Left ventricle myocardium superior (tissue), 1 donor: ENCODE measurements at places on chromosomes 16 and 17. TPM values are rescaled to one million over a fixed set of nuclear protein-coding genes. Genes with fewer than 3 reads are reported as not detected.

DNA sequence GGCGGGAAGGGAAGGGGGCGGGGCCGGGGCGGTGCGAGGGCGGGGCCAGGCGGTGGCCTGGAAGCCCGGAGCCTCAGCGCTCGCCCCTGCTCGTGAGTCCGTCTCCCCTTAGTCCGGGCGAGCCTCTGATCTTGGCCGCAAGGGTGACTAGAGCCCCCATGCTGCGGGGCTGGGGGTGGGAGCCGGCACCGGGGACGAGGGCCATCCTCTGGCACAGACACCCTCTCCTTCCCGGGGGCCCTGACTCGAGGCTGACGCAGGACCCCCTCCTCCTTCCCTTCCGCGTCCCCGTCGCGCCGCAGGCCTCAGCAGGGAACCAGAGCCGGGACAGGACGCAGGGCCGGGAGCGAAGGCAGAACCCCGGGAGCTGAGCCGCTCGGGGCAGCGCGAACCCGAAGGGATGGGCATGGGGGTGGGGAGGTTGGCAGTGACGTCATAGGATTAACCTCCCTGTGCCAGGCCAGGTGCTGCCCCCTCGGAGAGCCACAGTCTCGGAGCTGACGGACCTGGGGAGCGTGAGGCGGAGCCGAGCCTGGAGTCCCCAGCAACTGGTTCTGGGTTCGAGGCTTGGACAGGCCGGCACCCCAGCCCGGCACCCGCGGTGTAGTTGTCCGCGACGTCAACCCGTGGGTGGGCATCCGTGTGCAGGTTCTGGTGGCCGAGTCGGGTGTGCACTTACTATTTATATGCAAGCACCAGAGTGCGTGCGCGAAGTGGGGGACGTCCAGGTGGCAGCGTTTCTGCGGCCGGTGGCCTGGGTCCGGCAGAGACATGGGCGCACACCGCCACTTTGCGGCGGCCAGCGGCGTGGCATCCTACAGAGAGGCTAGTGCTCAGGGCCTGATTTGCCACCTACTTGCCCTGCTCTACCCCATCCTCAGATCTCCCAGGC, 503 bp upstream of the PLCD3 start:
- DNase-seq = peak; percentile 92

DNA sequence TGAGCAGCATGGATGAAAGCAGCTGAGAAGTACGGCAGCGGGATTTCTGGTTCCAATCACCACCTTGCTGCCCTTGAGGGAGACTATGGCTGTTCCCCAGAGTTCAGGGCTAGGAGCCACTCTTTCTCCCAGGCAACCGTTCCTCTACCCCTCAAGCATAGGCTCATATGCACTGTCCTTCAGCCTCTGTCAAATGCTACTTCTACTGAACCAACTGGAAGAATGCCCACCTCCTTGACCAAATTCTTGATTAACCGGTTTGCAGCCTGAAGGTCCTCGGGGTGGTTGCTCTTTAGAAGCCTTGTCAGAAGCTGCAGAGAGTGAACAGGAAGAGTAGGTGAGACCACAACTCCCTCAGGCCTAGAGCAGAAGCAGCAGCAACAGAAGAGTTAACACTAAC, 23.8 kb downstream of the GGA2 start:
- no peak for DNase-seq

DNA sequence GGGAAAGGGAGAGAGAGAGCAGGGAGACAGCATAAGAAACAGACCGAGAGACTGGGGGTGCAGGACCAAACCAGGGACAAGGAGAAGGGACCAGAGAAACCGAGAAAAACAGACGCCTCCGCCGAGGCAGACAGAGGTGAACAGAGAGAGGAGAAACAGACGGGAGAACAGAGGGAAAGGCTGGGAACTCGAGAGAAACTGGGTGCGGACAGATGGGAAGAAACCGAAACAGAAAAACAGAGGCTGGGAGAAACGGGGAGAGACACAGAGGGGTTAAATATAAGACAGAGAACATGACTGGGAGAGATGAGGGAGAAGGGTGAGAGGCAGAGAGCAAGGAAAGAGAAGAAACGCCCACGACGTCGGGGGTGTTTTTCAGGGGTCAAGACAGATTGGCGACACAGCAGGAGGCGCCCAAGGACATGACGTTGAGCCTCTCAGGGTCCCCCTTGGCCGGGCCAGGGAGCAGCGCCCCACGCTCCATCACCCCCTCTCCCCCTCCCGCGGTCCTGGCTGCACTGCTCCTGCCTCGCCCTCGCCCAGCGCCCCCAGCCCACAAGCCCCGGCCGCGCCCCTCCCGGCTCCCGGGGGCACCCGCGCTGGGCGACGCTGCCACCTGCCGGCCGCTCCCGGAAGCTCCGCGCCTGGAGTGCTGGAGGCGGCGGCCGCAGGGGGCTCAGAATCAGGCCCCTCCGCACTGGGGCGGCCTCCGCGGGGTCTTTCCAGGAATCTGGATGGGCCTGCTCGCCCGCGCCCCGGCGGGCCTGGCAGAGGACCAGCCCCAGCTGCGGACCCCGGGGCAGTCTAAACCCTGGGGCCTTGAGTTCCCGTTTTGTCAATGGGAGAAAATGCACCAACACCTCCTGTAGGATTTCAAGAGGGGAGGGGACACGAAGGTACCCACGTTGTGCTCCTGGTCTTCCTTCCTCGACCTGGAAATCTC, 1.3 kb upstream of the TMEM92 start:
- peak; percentile 78 for DNase-seq

DNA sequence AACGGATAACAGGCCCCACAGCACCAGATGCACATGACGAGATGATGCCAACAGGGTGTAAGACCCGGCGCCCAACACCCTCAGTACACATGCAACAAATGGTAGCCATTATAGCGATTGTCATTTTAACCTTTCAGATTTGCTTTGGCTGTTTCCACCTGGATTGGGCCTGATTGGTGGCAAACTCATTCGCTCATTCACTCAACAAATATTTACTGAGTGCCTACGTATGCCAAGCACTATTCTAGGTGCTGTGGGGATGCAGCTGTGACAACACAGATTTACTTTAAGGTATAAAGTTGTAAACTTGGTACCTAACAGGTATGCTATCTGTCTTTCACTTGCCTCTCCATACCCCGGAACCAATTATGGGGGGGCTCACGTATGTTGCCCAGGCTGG, 66.8 kb downstream of the SRCIN1 start:
- DNase-seq = no peak

CENPN gene
- 7.2 TPM for total RNA-seq
